ENCODE measurements at places on chromosomes 1 and 21.

GRCh38 chr1:66787641-66788040 is 13.4 kb downstream of the INSL5 start:
- no peak for DNase-seq

DNA sequence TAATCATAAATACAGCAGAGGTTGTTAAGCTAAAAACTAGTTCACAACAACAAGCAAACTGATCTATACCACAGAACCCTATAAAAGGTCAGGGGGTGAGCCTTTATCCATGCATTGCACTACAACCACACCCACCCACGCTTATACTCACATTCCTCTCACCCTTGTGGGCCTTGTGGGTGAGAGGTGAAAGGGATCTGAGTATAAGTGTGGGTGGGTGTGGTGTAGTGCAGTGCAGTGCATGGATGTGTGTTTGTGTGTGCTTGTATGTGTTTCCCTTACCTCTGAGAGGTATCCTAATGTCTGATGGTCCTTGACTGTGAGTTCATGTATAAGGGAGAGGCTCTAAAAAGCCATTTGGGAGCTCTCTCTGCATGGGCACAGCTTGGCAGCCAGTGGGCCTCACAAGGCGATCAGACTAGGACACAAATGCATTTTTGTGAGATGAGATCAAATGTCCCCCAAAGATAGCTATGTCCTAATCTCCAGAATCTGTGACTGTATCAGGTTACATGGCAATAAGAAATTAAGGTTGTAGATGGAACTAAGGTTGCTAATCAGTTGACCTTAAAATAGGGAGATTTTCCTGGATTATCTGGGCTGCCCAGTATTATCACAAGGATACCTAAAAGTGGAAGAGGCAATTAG is 95.5 kb upstream of the DPT start:
- no peak for DNase-seq

DNA sequence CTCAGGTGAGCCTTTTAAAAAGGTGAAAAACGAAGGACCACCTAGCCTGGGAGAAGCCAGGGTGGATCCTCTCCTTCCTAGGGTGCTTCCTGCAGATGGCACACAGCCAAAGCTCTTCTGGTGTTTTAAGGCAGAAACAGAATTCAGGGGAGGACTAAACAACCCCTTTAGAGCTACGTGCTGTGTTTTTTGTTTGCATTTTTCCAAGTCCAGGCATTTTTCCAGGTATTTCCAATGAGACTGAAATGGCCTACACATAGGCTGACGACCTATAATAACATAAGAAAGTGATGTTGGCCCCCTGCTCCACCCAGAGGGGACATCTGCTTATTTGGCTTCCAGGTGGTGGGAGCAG is 83.8 kb downstream of the CAPZB start:
- no peak for DNase-seq

- peak; percentile 23 for DNase-seq
Observed at GRCh38 chr1:110356379-110356778, 17.2 kb downstream of the RBM15 start.

GRCh38 chr21:14520535-14520934 is 25.6 kb downstream of the SAMSN1 start:
- DNase-seq: no peak

- no peak for DNase-seq
Observed at GRCh38 chr1:209534496-209535250, 48.8 kb upstream of the CAMK1G start.

GRCh38 chr1:247491328-247491727 is 33.4 kb upstream of the OR2B11 start:
- no peak for DNase-seq

GRCh38 chr1:56374026-56374974 is 205.1 kb downstream of the PLPP3 start:
- DNase-seq: peak; percentile 60

DNA sequence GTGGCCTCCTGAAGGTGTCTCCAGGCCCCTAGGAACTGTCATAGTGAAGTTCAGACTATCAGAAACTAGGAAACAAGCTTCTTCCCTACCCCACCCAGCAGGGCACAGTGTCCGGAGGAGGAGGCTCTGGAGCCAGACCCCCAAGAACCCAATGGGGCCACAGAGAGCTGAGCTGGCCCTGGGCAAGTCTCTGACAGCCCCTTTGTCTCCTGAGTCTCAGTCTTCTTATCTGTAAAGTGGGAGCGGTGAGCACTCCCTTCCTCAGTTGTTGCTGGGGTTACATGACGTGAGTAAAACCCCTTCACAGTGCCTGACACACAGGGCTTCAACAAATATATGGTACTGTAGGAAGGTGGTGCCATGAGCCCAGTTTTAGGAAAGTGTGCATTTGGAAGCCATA is 675.8 kb downstream of the MATN1 start:
- DNase-seq: no peak

DNA sequence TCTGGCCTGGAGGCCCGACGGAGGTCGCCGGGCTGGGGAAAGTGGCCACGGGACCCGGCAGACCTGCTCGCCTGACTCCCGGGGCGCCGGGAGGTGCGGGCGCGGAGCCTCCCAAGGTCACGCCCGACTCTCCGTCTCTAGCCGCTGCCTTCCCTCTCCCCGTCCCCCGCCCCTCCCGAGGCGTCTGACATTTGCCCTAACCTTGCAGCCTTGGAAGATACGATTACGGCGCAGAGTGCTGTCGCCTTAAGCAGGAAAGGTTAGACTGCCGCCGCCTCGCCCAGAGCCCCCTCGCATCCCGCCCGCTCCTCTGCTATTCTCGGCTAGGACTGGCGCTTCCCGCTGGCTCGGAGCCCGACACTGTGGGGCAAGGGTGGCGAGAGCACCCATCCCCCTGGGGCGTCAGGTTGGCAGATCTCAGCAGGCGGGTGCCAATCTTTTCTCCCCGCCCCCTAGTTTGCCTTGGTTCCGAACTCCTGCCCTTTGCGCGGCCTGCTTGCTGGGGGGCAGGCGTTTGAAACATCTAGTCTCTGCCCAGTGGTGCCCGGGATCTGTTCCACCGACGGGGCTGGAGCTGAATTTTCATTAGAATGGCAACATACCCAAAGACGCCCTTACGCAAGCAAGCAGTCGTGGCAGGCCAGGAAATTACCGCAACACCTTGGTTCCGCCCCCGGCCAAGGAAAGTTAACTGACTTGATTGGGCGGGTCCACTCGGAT is 835 bp downstream of the PGM1 start:
- peak; percentile 60 for DNase-seq

GRCh38 chr1:61797045-61797755 is 54.9 kb downstream of the PATJ start:
- DNase-seq: no peak

- DNase-seq: no peak
Observed at GRCh38 chr1:219938706-219939105, 10.3 kb upstream of the SLC30A10 start.
